ENCODE measurements at places on chromosomes 7 and 10.

GRCh38 chr7:93367254-93367653, 135.1 kb downstream of the VPS50 start:
- DNase-seq = no peak

DNA sequence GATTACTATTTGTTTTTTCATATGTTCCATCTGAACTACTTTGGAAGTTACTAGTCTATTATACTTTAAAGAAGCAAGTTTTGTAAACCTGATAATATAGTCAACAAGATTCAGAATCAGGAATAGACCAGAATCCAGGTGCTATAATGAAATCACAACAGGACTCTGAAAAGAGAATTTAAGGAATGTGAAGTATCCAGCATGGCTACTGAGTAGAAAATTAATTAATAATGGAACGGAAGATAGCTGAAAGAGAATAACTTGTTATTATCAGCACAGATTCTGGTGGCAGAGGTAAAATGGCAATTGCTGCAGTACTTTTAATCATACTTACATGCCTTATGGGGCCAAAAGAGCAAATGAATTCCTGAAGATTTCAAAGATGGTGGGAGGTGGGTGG, 43.1 kb upstream of the CHCHD3 start:
- DNase-seq = no peak

GRCh38 chr10:130111852-130112180, 1.2 kb upstream of the C10orf143 start:
- no peak for DNase-seq

DNA sequence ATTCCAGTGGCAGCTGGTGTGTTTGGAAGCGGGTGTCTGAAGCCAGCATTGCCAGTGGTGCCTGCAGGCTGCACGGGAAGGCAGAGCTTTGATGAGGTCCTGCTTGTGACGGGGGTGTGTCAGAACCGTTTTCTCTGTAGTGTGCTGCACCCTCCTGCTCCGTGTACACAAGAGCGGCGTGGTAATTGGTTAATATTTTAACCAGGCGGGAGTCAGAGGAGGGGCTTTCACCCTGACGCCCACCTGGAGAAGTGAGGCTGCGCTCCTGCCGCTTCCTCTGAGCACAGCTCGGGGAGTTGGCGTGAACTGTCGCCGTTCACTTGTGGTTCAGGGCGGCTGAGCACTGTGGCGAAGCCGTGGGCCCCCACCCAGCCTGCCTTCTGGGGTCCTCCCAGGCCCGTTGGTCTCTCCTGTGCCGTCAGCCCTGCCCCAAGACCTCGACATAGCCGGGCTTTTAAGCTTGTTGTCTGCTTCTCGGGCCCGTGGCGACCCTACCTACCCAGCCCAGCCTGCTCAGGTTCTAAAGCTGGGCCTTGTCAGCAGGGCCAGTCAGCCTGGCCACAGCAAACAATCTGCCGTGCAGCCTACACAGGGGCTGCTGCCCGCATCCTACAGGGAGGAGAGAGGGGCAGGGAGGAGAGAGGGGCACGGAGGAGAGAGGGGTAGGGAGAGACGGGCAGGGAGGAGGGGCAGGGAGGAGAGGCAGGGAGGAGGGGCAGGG, 11.6 kb downstream of the NKX6-2 start:
- DNase-seq = no peak

GRCh38 chr7:131186816-131187215, 140.9 kb upstream of the MKLN1 start:
- DNase-seq = no peak

- no peak for DNase-seq
These were observed 15.5 kb upstream of the PHYH start for GRCh38 chr10:13315361-13315760.

GRCh38 chr10:73907841-73908517, 3.0 kb upstream of the PLAU start:
- no peak for DNase-seq

GRCh38 chr7:113519472-113519871, 399.3 kb downstream of the PPP1R3A start:
- DNase-seq = no peak

GRCh38 chr7:143456992-143457793, 13.9 kb downstream of the TAS2R60 start:
- no peak for DNase-seq

DNA sequence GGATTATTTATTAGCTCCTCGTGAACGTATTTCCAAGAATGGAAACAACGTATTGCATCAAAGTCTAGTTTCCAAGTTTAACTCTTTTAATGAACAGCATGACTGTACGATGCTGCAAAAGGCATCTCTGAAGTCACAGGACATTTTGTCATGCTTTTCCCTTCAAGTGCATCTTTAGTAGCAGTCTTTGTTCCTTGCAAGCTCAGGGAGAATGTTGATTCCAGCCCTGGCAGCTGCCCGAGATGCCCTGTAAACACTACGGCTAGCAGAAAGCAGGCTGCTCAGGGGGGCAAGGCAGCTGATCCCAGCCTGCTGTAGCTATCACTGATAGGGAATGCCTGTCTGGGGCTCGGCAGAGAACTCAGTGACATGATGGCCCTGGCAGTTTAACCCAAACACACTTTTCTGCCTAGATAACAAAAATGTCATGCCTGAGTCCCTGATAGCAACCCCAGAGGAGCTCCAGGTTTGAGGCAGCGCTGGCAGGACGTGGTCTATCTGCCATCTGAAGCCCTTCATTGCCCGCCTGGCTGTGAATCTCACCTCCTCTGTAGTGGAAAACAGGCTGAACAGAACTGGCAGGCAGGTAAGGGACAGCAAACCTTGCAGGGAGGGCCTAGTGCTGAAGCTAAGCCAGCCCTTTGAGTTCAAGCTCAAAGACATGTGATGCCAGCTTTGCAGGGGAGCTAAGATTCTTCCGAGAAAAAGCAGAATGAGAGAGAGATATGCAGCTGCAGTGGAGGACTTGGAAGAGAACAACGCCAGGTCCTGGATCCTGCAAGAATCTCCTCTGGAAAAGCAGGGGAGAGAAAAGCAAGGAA, 264.6 kb downstream of the SNX10 start:
- DNase-seq = no peak

DNA sequence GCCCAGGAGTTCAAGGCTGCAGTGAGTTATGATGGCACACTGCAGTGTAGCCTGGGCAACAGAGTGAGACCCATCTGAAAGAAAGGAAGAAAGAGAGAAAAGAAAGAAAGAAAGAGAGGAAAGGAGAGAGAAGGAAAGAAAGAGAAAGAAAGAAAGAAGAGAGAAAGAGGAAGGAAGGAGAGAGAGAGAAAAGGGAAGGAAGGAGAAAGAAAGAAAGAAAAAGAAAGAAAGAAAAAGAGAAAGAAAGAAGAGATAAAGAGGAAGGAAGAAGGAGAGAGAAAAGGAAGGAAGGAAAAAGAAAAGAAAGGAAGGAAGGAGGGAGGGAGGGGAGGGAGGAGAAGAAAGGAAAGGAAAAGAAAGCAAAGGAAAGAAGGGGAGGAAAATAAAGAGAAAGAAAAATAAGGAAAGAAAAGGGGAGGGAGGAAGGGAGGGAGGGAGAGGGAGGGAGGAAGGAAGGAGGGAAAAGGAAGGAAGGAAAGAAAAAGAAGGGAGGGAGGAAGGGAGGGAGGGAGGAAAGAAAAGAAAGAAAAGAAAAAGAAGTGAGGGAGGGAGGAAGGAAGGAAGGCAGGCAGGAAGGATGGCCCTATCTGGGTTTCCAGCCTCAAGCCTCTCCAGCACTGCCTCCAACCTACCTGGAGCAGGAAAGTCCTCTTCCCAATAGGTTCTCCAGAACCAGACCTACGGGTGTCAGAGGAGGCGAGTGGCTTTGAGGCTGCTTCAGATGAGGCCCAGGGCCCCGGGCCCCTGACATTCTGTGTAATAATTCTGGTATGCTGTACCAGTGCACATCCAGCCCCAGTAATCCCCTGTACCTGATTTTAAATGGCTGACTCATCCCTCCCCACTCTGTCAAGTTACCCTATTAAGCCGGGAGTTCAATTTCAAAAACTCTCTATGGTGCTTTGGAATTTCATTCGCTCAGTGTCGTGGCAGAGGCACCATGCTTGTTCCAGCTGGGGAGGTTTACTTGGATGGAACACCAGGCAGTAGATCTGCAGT, 6.8 kb upstream of the PARD3 start:
- no peak for DNase-seq

GRCh38 chr10:110918643-110919348, at the start of gene BBIP1:
BBIP1 (minus strand) TSS chr10:110919180; CDS start chr10:110918157, 1,023 bp downstream.
- DNase-seq = peak; percentile 98

GRCh38 chr7:71144963-71145362, 13.0 kb downstream of the GALNT17 start:
- no peak for DNase-seq

GRCh38 chr10:132646443-132647097, 109.0 kb downstream of the INPP5A start:
- no peak for DNase-seq

DNA sequence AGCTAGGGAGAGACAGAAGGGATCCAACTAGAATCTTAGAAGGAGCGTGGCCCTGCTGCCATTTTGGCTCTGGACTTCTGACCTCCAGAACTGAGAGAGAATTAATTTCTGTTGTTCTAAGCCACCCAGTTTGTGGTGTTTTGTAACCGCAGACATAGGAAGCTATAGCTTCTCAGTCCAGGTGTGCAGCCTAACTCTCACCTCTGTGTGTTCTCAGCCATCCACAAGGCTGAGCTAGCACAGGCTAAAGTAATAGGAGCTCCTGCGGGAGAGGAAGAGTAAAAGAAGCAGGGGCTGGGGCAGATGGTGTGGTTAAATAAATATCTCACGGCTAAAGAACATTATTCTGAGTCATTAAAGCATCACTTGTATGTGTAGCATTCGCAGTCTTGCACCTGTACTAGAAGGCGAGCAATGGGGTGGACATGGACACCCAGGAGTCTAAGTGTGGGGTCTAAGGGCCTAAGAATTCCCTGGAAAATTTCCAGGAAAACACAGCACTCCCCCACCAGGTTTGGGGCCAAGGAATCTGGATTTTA, 94.1 kb downstream of the AOAH start:
- no peak for DNase-seq

GRCh38 chr7:127081539-127081938, 171.2 kb downstream of the GRM8 start:
- no peak for DNase-seq

DNA sequence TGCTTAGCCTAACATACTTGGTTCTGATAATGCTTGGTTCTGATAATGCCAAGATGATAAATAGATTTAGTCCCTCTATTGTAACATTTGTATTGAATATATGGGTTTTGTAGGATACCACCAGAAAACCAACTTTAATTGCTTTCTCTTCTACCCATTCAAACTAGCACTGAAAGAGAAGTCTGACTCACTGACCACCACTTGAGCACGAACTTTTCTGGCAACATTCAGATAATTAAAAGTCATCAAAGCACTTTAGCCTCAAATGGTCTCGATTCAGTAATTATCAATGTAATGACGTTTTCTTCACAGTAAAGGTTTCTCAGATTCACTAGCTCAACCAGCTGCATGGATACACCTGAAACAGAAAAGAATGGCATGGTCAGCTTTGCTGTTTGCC, 63.0 kb downstream of the HDAC9 start:
- DNase-seq = no peak

DNA sequence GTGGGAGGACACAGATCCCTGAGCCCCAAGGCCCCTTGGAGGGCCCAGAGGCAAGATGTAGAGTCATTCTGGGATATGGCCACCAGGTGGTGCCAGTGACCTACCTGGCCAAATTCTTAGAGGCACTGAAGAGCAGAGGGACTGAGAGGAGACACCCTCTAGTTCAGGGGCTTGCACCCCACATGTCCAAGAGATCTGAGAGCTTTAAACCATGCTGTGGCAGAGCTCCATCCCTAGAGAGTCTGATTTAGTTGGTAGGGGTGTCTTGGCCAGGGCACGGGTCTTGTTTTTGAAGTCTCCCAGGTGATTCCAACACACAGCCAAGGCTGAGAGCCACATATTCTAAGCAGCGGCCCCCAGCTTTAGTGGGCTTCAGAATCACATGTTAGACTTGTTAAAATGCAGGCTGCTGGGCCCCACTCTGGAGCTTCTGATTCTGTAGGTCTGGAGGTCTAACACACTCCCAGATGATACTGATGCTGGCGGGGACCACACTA, 52.5 kb downstream of the PRF1 start:
- DNase-seq = peak; percentile 35

DNA sequence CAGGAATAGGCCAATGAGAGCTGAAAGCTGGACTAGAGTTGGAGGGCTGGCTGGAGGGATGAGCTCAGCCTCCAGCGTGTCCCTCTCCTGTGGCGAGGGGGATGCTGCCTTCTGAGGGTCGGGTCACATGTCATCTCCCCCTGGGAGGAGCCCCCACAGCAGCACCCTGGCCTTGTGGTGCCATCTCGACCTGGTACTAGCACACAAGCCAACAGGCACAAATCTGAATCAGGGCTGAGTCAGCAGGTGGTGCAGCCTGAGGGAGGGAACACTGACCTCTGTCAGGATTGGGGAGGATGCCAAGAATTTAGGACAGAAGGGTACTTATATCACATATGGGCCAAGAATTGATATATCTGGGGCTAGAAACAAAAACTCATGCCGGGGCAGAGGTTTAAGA, 280.4 kb downstream of the CELF2 start:
- DNase-seq = no peak

DNA sequence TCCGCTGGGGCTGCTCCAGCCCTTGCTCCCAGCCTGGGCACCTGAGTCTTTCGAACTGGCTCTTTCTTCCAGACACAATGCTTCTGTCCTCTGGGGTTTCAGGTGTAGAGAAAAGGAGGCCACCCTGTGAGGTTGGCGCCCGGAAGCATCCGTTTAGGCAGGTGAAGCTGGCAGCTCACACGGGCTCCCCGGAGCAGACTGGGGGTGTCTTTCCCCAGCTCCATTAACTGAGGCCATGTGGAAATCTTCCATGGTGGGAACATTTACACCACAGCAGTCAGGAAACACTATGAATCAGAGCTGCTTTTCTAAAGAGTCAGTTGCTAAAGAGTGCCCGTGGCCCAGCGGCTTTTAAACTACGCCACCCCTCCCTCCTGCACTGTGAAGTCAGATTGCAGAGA, 29.2 kb downstream of the PRKAG2 start:
- DNase-seq = no peak

- no peak for DNase-seq
These were observed 8.3 kb upstream of the MET start for GRCh38 chr7:116663744-116664143.

- DNase-seq = no peak
These were observed 75.9 kb downstream of the SVOPL start for GRCh38 chr7:138625084-138625848.

DNA sequence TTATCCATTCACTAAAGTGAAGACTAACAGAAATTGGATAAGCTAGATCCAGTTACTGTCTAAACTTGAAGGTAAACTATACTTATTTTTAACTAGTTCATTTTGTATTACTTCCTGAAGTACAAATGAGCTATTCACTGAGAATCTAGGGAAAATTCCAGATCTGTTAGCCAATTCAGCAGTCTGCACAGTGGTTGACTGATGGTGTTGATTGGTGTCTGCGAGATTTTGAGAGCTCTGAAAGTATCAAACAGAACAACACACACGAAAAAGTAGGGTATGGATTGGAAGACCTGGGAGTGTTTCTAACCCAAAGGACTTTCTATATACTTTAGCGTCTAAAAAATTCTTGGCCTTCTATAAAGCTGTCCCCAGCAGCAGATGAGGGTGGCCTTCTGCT, 33.6 kb upstream of the AGR2 start:
- DNase-seq = no peak
